Panc1 (cell line): ENCODE measurements at places on chromosomes 5 and 9.

DNA sequence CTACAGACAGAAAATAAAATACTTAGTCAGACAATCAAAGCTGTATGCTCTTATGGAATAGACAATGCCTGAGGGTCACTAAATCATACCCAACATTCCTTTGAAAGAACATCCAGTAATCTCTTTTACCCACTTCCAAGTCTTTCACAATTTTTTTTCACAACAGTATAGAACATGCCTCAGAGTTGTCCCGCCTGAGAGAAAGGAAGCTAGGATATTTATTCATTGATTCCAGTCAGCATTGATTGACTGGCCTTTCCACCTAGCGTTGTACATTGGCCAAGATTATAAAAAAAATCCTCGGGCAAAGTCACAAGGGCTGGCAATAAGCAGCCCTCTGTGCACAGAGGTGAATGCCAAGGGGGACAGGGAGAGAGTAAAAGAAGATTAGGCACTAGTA lies 318.1 kb upstream of the PIK3R1 start:
- DNase-seq, result no peak

DNA sequence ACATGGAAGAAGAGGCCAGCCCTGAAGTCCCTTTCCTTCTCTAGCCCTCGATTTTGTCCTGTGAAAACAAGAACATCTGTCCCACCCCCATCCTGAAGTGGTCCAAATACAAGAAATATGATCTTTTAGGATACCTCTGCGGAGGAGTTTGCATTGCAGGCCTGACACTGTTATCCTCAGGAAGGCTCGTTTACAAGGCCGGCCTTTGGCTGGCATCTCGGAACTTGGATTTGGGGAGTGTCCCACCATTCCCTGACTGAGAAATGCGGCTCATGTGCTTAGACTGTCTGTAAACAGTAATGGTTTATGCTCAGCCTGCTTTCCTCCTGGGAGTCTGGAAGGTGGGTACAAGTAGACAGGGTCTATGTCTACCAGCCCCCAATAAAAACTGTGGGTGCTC lies 26.4 kb downstream of the WHRN start:
- DNase-seq, result no peak

- DNase-seq, result peak; percentile 17
These were observed 29.6 kb downstream of the LHX2 start for GRCh38 chr9:124040935-124041816.

GRCh38 chr9:114511978-114512874 lies 7.0 kb upstream of the WHRN start:
- no peak for DNase-seq

DNA sequence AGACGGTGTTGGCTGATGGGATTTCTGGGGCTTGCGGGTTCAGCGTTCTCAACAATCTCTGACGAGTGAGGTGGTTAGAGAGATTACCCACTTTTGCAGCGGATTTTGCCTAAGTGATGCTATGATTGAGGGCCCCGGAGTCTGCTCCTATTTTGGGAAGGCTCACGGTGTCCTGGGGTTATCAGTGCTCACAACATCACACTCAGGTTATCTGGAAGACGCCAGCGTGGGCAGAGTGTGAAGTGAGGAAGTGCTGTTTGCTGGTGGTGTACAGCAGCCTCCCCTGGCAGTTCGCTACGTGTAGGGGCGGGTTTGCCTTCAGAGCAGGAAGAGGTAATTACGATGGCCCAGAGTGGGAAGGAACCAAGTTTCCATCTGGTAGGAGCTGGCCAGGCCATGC lies 341.2 kb upstream of the IRX2 start:
- no peak for DNase-seq
